ENCODE measurements at places on chromosomes 1 and 21.

- peak; percentile 68 for DNase-seq
Measured at GRCh38 chr1:62962901-62963776, 179.2 kb downstream of the ATG4C start.

DNA sequence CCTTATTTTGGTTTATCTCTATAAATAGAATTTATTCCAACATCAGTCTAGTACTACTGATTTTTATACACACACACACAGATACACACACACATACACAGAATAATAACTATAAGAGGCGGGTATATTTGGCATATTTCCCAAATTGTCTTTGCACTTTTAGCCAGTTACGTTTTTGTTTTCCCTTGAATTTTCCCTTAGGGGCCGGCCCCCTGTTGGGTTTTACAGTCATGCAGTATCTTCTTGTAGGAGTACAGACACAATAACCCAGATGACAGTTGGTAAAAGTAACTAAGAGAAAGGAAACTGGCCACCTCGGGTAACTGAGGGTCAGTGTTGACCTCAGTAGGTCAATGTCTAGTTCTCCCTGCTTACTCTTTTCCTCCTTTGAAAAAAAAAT, 50.9 kb downstream of the DISP1 start:
- no peak for DNase-seq

DNA sequence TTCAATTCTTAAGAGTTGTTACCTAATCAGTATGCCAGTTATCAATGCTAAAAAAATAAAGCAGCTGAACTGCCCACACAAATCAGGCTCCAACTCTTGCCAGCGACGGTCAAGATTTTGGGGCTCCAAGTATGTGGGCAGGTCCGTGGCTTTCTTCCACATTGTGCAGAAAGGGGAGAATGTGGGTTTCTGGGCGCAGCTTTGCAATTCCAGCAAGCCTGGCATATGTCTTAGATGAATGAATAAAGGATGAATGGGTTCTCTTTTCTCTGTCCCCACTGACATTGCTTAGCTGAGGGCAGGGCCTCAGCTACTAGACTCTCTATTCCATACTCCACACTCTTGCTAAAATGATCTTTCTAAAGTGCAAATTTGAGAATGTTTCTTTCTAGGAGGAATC, 42.4 kb downstream of the NENF start:
- DNase-seq: no peak

- no peak for DNase-seq
Measured at GRCh38 chr1:91273875-91274274, 130.8 kb downstream of the HFM1 start.

DNA sequence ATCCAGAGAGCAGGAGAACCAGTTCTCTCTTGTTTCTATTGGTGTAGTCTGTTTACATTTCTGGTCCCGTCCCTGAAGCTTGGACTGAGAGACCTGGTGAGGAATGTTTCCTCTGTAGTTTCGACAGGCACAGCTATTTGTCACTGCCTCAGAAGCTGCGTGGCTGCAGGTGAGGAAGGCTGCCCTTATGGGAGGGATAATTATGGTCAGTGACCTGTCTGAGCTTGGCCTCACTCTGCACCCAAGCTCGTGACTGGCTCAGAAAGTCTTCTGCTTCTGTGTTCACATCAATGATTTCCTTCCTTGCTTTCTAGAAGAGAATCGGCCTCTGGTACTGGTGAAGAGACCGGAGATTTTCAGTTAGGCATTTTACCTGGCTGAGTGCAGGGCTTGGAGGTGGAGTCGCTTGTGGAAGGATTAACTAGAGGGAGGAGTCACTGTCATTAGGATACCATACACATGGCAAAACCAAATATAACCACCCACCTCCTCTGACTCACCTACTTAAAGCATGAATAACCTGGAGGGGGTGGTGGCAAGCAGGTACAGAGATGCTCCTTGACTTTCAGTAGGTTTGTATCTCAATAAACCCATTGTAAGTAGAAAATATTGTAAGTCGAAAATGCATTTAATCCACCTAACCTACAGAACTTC, 19.9 kb upstream of the WDR26 start:
- DNase-seq: peak; percentile 59

GRCh38 chr1:160646711-160647328, at the start of gene SLAMF1:
Gene SLAMF1, minus strand, starts transcription at chr1:160647044. Its CDS starts 99 bp downstream, at chr1:160646945.
- no peak for DNase-seq

DNA sequence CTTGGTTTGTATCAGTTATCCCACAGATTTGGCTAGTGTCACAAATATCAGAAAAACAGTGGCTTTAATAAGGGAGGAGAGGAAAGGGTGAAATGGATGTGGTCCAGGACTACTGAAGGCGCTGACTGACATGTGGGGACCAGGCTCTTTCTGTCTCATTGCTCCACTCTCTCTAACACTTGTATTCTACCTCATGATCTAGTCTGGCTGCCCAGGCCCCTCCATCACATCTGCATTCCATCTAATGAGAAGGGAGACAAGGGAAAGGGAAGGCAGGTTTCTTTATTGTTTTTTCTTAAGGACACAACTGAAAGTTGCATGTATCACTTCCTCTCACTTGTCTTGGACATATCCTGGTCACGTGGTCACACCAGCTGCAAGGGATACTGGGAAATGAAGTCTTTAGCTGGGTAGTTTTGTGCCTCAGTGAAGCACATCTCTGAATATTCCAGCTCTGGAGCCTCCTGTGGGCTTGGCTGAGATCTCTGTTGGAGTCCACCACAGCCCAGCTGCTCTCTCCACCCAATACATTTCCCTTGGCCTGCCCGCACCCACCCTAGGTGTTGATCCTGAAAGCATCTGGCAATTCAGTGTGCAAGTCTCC, 42.0 kb upstream of the PADI2 start:
- no peak for DNase-seq

GRCh38 chr21:46205166-46205565, 20.9 kb upstream of the SPATC1L start:
- no peak for DNase-seq

- DNase-seq: no peak
Measured at GRCh38 chr1:222792744-222793143, 22.1 kb upstream of the DISP1 start.

- DNase-seq: no peak
Measured at GRCh38 chr21:44947111-44947929, 7.5 kb downstream of the SLX9 start.

GRCh38 chr1:113326976-113327375, 63.3 kb upstream of the MAGI3 start:
- DNase-seq: no peak

DNA sequence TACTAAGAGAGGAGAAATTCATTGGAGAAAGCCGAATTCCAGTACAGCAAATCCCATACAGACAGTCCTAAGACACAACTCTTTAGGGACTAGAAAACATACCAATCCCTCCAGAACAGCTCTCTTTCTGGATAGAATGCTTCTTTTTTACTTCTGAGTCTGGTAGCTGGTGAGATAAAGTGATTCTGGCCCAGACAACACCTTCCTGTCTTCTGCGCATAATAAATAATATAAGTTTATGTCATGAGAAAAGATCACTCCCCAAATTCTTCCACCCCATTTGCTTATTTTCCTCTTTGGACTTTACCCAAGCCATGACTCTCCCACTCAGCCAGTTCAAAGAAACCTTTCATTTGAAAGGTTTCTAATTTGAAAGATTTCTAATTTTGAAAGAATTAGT, 98.4 kb downstream of the EDEM3 start:
- DNase-seq: no peak

- no peak for DNase-seq
Measured at GRCh38 chr21:38753557-38753971, 52.2 kb upstream of the ETS2 start.

GRCh38 chr1:245131026-245131393, 23.8 kb upstream of the KIF26B start:
- DNase-seq: no peak

DNA sequence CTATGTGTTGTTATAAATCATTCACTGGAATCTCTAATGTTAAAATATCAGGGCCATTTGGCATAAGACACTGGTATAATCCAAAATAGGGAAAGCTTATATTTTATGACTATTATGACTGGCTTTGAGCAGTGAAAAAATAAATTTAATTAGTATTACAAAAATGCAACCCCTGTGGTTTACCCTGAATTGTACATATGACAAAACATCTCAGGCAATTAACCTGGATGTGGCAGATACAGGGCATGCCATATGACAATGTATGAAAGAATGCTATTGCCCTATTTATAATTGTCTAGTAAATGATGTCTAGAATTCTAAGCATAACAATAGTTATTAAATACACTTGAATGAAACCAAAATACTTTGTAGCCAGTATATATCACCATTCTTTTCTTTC, 532.5 kb upstream of the ADGRL4 start:
- no peak for DNase-seq

- DNase-seq: no peak
Measured at GRCh38 chr21:21002153-21002552, 3.9 kb downstream of the NCAM2 start.

DNA sequence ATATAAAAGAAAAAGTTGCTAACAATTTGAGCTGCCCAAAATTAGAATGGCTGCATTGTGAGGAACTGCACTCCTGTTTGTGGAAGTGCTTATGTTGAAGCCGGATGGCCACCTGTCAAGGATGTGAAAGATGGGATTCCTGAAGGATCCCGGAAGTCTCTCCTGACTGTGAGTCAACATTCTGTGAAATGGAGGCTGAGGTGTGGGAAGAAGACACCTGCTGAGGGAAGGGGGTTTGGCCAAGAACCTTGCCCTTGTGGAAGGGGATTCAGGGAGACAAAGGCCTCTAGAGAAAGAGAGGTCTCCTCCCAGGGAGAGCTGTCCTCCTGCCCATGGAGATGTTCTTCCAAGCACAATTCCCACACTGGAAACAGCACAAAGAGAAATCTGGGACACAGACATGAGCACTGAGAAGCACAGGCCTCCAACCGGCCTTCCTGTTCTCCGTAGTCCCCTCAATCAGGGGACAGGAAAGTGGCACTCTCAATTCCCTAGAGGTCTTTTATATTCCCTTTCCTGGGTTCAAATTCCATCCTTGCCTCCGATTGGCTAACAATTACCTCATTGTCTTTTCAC, 70.5 kb downstream of the CD2 start:
- DNase-seq: no peak

DNA sequence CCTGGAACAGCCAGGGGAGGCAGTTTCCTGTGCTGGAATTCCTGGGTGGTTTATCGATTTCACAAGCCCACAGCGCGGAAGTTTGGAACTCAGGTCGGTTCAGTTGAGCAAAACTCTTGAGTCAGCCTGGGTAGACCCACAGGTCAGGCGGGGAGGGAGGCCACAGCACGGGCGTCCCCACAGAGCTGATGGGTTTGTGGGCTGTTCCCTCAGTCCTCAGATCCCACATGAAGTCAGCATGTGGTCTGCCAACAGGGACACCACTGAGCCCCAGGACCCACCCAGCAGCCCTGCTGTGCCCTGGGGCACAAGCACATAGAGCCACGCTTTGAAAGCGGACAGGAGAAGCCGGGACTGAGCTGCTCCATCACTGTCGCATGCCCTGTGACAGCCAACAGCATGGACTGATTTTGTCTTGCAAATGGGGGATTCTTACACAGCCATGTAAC, 17.4 kb downstream of the BMP8A start:
- DNase-seq: no peak

GRCh38 chr21:35145626-35146233, 96.6 kb upstream of the RUNX1 start:
- no peak for DNase-seq

GRCh38 chr1:39900662-39901463, 854 bp downstream of the MYCL start:
- no peak for DNase-seq

DNA sequence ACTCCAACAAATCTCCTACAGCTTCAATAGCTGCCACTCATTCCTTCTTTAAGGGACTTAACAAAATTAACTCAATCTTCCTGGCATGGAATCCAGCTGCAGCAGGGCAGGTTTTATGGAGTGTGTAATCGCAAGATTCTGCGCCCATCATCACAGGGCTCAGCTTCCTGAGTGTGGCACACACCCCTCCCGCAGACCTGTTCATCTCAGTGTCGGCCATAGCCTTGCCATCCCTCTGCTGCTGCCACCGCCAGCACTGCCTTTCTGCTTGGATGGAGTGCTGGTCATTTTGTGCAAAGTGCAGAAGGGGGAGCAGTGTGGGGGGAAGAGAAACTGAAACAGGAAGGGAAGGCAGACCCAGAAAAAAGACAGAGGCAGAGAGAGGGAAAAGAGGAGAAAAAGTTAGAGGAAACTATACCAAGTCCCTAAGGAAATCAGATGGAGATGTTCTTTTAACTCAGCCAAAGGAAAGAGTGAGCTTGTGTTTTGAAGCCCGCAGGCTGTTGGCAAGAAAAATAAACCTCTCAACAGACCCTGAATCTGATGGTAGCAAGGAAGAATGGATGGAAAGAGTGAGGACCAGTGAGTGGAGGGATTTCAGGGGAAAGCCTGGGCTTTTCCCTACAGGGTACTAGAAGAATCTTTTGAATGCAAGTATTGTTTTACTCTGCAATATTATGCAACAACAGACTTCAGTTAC, 324.2 kb downstream of the SEC16B start:
- DNase-seq: no peak

- DNase-seq: no peak
Measured at GRCh38 chr1:4805987-4806386, 151.6 kb downstream of the AJAP1 start.

- peak; percentile 36 for DNase-seq
Measured at GRCh38 chr21:26844258-26845065, 747 bp downstream of the ADAMTS1 start.

DNA sequence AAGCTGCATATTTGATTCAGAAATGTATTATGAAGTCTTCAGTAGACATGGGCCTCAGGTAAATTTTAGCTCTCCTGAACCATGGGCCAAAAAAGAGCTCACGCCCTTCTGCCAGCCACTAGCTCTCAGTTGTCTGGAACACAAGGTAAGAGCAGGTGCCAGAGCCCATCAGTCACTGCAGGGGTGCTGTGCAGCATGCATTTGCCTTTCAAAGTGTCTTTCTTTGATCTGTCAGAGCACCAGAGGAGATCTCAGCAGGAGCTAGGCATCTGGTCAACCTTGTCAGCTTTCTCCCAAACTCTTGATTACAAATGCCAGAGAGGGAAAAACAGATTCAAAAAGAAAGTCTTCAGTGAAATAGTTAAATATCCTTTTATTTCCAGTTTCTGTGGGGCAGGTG, 332.3 kb downstream of the COL11A1 start:
- no peak for DNase-seq

GRCh38 chr1:25553749-25554429, 10.5 kb downstream of the LDLRAP1 start:
- no peak for DNase-seq

DNA sequence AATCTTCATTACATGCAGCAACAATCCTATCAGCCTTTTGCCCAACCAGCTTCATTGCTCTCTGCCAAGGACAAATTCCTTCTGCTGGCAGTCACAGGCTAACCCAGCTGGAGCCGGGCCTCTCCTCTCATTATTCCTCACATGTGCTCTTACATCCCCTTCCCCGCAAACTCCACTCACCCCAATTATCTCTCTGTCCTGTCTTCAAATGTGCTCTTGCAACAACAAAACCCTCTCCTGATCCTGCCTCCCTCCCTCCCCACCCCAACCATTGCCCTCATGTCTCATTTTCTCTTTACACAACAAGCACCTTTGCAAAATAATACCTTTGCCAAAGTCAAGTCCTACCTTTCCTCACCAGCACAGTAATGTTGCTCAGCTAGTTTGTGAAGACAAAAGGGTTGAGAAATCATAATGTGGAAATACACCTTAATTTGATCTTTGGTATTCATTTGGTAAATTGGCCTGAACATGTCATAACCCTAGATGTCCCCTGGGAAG, 36.0 kb upstream of the DHCR24 start:
- no peak for DNase-seq

- no peak for DNase-seq
Measured at GRCh38 chr1:236702791-236703394, 16.6 kb downstream of the ACTN2 start.

All from mucosa of gallbladder (tissue), 1 donor.